ENCODE measurements at places on chromosomes 16 and 17.
A peak's percentile ranks its signal among the peaks of the same experiment; 100 is the strongest.

DNA sequence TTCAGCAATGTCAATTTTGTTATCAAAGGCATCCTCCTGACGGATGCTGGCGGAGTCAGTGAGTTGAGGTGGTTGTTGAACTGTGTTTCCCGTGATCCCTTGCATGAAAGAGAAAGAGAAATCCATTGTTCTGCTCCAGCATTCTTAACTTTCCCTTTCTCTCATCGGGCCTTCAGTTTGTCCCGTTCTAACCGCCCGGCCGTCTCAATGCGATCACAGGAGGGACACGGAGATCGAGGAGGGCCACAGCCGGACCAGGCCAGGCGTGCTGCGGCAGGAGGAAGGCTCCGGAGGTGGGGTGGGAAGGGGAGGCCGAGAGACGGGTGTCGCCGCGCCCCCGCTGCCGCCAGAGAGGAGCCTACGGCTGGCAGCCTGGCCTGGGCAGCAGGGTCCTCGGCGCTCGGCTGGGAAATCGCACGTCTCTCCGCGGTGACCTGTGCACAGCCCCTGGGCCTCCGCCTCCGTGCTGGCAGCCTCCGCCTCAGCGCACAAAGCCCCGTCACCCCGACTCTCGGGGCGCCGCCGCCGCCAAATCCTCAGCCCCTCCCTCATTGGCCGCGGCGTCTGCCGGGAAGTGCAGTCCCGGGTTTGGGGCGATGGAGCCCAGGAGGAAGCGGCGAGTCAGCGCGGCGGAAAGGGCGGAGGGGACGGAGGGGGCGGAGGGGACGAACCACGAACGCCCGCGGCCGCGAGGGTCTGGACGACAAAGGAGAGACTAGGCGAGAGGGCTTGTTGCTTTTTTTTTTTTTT, 38.1 kb downstream of the SOST start:
- peak; percentile 89 for DNase-seq

GRCh38 chr17:71516149-71516548, 604.7 kb upstream of the SOX9 start:
- no peak for DNase-seq

- DNase-seq: no peak
These were observed 44.7 kb downstream of the METRNL start for GRCh38 chr17:83123896-83124801.

- no peak for DNase-seq
These were observed 7.7 kb downstream of the CCL16 start for GRCh38 chr17:35973333-35974260.

DNA sequence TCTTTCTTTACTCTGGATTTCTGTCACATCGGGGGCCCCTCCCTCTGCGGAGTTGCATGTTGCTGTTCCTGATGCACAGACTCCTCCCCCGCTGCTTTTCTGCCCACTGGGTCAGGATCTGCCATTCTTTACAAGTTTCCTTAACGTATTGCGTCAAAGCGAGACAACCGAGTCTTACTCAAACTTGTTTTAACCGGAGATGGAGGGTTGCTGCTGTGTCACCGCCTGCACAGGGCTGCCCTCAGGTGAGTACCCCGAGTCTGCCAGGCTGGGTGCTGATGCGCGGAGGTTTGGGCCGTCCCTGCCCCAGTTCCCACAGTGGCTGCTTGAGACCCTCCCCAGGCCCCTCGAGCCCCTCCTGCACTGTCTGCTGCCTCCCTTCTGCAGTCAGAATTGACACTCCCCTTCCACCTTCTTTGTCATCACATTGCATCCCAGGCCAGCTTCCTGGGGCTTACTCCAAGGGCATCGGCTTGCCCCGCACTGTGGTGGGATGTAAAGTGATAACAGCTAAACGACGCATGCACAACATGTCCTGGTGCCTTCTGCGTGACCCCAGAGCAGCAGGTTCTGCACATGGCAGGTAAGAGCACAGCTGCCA, 19.3 kb downstream of the CARHSP1 start:
- DNase-seq: no peak

- no peak for DNase-seq
These were observed 7.4 kb downstream of the CMIP start for GRCh38 chr16:81451753-81452680.

DNA sequence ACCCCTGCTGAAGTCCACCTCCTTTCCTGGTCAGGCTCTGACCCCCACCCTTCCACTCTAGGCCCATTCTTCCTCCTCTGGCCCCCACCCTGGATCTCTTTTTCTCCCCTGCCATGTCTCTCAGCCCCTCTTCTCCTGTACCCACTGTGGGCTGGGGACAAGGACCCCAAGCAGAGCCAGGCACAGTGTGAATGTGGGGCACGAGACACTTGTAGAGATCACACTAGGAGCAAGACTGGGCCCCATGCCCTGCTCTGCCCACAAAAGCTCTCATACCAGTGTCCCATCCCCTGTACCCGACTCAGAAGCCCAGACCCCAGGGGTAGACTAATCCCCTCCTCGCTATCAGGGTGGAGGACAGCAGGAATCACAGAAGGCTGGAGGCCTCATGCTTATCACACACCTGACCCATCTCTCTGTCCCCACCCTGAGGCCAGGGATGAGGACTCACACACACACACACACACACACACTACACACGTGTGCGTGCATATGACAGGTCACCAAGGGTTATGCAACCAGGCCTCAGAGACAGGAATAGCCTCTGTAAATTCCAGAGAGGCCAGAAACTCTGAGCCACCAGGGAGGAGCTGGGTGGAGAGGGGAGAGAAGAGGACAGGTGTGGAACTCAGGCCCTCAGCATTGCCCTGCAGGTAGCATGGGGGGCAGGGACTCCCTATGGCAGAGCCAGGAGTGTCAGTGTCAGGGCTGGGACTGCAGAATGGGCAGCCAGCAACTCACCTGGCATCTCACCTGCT, 21.1 kb downstream of the ARHGAP27 start:
- DNase-seq: no peak

- DNase-seq: no peak
These were observed 150.3 kb upstream of the RPL38 start for GRCh38 chr17:74052993-74053711.

DNA sequence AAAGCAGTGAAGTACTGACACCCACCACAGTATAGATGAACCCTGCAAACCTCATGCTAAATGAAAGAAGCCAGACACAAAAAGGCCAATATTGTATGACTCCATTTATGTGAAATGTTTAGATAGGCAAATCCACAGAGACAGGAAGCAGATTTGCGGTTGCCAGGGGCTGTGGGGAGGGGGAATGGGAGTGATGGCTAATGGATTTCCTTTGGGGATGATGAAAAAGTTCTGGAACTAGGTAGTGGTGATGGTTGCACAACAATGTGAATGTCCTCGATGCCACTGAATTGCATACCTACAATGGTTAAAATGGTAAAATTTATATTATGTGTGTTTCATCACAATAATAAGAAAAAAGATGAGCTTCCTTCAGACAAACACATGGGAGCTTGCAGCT, 28.4 kb upstream of the WFIKKN2 start:
- no peak for DNase-seq

GRCh38 chr17:4263282-4264215, at the start of gene ANKFY1:
ANKFY1 (minus strand) TSS chr17:4263979; CDS start chr17:4263941, 38 bp downstream.
- peak; percentile 97 for DNase-seq

- DNase-seq: peak; percentile 43
These were observed 23.7 kb downstream of the SLC43A2 start for GRCh38 chr17:1604831-1605528.

GRCh38 chr16:759110-759910, 1.2 kb upstream of the MSLN start:
- peak; percentile 79 for DNase-seq

- DNase-seq: no peak
These were observed 100.2 kb downstream of the WSCD1 start for GRCh38 chr17:6170349-6170748.

- DNase-seq: peak; percentile 39
These were observed 28.9 kb downstream of the CPSF4L start for GRCh38 chr17:73232587-73233373.

DNA sequence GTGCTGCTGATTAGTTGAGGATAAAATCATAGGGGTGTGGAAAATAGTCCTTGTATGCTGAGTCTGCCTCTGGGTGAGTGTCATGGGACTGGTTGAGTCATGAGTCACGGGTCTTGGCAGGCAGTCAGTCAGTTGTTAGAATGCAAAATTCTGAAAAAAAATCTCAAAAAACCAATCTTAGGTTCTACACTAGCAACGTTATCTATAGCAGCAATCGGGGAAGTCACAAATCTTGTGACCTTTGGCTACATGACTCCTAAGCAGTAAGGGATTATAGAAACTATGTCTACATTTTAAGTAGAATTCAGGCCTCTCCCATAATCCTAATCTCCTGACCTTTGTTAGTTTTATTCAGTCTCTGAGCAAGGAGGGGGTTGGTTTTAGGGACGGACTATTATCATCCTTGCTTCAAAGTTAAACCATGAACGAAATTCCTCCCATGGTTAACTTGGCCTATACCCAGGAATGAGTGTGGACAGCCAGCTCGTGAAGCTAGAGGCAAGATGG, 18.0 kb upstream of the PMFBP1 start:
- DNase-seq: no peak

GRCh38 chr17:57210972-57211411, 45.3 kb upstream of the MSI2 start:
- no peak for DNase-seq

GRCh38 chr16:79036541-79036940, 564.0 kb downstream of the MAF start:
- no peak for DNase-seq

- DNase-seq: no peak
These were observed 13.0 kb downstream of the HYDIN start for GRCh38 chr16:71217506-71217905.

DNA sequence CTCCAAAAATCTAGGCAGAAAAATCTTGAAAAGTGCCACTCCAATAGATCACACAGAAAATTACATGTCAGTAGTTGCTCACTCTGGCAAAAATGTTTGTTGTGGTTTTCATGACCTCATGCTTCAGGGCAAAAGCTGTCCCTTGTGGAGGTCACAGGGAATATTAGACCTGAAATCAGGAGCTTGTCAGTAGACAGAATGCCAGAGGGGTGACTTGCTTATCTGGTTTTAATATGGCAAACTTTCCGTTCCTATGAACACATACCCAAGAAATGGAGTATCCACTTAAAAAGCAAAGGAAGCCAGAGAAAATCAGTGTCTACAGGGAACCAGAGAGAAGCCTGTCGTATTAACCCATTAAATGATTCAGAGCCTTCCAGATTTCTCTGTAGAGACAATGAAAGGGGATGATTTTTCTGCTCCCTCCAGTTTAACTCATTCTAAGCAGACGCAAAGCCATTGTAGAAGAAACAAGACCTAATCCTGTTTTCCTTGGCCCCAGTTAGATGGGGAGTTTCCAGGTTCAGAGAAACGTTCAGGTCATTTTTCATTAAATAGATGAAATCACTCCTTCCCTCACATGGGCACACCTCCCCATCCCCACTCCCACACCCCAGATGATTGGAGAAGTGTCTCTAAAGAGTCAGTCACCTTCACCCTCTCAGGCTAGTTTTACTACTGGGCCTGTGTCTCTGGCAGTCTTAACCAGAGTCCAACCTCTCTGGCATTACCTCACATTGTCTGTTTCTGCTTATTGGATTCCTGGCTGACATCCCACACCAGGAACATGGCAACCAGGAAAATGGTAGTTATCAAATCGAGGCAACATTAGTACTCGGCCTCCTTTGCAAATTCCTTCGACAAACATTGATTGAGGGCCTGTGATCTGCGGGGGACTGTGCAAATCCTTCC, 6.0 kb downstream of the SOX9 start:
- peak; percentile 40 for DNase-seq

DNA sequence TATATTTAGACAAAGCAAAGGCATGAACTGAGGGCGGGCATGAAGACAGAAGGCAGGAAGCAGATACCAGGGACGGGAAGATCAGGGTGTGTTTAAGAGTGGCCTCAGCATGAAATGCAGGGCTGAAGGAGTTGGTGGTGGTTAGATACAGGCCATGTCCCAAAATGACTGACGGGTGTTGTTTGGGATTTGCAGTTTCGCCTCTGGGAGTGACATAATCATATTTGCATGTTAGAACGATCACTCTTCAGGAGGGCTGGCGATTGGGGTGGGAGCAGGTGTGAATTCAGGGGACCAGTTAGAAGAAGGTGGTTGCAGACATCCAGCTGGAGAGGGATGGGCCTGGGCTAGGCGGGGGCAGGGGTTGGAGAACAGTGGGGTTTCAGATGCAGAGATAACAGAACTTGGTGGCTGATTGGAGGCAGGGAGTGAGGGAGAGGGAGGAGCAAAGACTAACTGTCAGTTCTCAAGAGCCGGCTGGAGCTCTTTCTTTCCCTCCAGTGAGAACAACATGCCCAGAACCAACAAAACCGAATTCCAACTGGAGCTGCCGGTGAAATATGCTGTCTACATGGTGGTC, 27.2 kb upstream of the ITGAX start:
- DNase-seq: no peak

DNA sequence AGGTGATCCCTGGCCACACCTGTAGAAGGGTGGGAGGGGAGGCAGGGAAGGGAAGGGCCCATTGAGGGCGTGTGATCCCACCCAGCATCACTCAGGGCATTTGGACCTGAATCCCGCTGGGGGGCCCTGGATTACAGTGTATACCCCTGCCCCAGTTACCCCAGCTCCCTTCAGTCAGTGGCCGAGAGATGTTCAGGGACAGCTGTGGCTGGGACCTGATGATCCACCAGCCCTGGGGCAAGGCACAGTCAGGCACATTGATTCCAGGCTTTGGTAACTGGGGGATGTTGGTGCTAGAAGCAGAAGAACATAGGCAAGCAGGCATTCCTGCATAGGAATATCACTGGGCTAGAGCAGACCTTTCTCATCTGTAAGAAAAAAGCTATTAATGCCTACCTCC, 170.3 kb downstream of the FOXL1 start:
- no peak for DNase-seq

- no peak for DNase-seq
These were observed 51.3 kb upstream of the MRPS23 start for GRCh38 chr17:57900991-57901743.

GRCh38 chr16:55539488-55539887, 27.0 kb upstream of the CAPNS2 start:
- no peak for DNase-seq

DNA sequence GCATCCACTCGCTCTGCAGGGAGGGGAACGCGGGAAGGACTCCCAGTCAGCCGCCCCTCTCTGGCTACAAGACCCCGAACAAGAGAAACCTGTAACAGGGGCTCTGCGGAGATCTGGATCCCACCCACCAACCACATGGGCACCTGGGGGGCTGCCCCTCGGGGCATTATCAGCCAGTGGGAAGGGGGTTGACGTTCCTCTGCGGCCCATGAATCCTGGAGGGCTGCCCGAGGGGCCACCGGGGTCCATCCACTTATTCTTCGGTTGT, 1.8 kb upstream of the PCGF2 start:
- DNase-seq: no peak

DNA sequence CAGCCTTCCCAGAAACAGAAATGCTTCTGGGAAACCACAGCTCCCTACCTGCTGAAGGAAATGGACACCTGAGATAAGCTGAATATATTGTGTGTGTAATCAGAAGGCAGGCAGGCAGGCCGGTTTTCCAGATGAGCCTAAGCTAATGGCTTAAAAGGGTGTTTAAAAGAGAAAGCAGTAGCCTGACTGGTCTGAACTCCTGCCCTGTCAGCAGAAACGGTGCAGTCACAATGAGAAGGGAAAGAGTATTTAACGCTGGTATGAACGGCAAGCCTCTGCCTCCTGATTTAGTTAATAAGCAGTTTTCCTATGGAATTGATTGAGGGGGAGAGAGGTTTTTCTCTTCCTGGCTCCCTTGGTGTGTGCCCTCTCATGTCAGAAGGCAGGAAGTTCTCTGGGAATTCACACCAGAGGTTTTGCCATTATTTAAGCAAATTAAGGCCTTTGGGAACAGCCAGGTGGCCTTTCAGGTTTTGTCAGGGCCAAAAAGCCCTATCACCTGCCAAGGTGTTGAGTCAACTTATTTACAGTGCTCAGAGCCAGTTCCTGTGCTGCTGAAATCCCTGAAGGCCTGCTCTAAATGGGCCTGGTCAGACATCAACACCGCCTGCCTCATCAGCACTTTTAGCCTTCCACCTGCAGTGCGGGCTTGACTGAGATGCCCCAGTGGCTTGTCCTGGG, 41.6 kb downstream of the CDH1 start:
- DNase-seq: no peak

All from lung (tissue), 17 donors.